NCI-H226 (cell line): ENCODE measurements at places on chromosomes 7 and 10.

- DNase-seq = no peak
Measured at GRCh38 chr7:380711-381210, 90.8 kb downstream of the FOXL3 start.

GRCh38 chr10:44589944-44590449 lies 205.1 kb upstream of the CXCL12 start:
- no peak for DNase-seq

DNA sequence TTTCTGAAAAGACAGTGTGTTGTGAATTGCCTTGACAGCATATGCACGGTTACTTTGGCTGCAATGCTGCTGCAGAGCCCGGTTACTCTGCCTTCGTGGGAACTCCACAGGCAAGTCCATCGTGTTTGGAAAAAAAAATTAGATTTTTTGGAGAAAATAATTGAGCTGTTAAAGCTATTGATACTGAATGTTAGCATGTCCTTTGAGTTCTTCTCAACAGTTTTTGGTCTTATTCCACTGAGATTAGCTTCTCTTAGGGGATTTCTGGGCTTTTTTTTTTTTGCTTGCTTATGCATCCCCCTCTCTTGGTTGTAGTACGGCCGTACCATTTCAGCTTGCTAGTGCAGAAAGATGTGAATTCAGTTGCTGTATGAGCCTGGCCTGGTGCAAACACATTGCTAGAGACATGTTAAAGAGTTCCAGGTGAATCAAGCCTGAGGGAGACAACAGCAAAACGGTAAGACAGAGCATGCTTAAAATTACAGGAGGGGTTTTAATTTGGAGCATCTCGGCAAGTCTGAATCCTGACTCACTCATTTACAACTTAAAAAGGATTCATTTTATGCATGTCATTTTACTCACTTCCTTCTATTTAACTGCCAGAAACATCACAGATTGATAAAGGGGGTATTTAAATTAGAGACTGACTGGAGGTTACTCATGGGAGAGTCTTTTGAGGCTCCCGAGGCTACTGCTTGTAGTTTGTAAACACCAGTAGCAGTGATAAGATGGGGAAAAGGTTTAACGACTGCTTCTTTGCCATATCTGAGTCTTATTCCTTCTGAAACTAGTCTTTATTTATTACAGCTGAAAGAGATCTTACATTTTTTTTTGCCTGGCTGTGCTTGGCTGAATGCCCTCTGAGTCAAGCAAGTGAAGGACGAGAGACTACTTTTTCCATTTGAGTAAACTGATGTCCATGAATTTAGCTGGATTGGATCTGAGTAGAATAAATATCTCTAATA lies 113.7 kb downstream of the CDK14 start:
- DNase-seq = no peak

DNA sequence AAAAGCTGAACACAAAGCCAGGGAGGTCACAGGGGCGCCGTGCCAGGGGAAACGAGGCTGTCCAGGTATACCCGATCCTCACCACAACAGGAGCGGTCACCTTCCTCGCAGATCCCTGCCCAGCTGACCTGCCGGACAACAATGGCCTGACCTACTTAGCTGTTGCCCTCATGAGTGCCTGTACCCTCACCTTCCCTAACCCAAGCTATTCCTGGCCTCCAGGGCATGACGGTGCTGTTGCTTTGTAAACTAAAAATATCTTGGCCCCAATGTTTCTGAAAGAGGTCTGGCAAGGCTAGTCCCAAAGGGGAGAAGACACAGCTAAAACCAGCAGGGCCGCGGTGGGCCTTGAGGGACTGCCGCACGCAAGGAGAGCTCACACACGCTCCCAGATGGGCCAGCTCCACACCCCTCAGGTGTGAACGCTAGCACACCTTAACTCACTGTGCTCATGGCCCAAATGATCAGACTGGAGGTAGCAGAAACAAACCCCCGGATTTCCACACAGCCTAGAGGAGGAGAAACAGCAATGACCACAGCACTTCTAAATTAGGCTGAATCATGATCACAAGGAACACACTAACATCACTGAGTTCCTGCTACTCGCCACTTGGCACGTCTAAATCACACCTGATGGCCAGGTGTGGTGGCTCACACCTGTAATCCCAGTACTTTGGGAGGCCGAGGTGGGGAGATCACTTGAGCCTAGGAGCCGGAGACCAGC lies 66.3 kb upstream of the CYTH3 start:
- no peak for DNase-seq

DNA sequence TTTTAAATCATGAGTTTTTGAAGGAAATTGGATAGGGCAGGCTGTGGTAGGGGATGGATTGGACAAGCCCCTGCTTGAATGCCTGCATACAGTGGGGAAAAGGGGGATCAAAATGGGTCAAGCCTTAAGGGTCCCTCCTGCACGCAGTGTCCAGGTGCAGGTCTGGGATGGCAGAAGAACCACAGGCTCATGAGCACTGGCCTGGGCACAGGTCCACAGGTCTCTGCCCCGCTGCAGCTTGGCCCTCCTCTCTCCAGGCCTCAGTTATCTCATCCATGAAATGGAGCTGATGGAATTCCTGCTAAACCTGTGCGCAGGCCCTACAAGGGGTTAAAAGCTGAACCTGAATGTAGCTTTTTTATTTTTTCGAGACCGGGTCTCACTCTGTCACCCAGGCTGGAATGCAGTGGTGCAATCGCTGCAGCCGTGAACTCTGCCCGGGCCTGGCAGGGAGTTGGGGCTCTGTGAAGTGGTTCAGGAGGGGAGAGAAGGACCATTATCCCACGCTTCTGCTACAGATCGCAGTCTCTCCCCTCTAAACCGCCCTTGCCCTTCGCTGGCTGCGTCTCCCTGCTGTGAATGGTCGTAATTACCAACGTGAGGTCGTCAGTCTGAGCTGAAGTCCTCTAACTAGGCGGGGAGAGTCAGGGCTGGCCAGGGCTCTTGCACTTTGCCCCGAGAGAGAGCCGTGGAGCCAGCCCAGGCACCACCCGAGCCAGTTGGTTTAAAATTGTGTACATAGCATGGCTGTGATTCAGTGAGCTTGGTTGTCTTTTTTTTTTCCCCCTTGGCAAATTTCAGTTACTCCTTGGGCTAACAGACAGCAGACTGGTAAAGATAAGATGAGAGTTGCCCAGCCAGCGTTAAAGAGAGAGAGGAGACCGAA lies 77.5 kb upstream of the GTF2I start:
- no peak for DNase-seq
